ENCODE measurements at places on chromosomes 6 and 20.

GRCh38 chr6:148263010-148263409 is 79.6 kb upstream of the SASH1 start:
- DNase-seq, result no peak

- DNase-seq, result no peak
These were observed 233.9 kb upstream of the SYNDIG1 start for GRCh38 chr20:24235296-24236175.

DNA sequence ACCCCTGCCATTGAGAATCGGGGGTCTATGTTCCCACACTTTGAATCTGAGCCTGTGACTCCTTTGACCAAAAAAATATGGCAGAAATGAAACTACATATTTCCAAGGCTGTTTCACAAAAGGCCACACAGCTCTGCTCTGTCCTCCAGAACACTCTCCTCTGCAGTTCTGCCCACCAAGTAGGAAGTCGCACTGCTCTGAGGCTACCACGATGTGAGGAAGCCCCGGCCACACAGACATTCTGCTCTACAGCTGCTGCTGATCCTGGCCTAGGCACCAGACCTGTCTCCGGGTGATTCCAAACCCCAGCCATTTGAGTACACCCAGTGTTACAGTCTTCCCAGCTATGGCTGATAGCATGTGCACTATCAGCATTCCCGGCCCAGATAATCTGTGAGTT is 85.1 kb downstream of the LYRM4 start:
- no peak for DNase-seq

GRCh38 chr6:15864038-15864707 is 201.3 kb upstream of the DTNBP1 start:
- no peak for DNase-seq

DNA sequence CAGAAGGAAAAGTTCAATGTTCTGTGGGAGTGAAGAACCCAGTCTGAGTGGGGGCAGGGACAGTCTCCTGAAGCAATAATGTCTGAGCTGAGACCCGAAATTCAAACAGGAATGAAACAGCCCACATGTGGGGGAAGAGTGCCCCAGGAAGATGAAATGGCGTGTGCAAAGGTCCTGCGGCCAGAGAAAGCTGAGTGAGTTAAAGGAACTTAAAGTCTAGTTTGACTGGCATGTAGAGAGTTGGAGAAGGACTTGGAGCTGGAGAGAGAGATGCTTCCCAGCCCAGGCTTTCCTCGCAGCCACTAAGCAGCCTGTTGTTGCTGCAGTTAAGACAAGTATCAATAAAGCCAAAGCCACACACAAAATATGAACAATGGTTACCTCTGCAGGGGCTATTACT is 38.0 kb upstream of the MDGA1 start:
- no peak for DNase-seq

DNA sequence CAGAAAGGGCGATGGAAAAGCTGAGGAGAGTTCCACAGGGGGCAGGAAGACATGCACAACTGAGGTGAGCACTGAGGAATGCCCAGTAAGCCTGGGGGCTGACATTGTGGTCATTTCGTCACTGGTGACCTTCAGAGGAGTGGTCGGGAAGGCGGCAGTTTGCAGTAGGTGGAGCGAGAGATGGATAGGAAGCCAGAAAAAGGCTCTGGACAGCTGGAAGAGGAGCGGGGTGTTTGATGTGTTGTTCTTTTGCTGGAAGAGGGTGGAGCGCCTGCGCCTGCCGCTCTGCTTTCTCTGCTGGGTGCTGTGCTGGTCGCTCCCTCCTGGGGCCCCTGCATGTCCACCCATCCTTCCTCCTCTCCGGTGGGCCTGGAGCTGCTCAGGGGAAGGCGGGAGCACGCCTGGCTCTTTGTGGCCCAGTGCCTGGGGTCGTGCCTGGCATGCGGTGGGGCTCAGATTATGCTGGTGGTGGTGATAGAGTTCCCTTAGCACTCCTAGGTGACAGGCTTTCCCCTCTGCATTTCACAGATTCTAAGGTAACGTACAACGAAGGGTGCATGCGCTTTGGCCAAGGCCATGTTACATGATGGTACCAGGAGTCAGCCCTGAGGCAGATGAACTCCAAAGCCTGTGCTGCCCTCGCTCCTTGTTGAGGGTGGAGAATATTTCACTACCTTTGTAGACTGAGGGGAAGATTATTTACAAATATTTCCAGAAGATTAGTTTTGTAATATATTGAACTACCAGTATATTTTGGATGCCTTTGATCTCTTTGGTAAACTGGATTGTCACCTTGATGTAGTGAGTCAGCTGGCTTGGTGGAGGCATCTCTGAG is 20.9 kb downstream of the ARID1B start:
- no peak for DNase-seq

DNA sequence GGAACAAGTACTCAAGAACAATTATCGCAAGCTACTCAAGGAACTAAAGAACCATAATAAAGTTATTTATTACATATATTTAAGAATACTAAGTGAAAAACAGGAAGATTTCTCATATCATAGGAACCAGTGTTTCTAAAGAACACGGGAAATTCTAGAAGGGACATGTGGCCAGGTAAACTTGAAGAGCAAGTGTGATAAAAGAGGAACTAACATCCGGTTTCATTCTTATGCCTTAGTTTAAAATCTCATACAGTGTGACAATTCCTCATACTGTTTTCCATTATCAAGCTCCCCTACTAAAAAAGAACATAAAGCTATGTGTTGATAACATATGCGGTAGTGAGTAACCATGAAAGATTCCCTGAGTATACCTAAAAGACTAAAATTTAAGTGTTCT is 163.5 kb upstream of the SHLD1 start:
- DNase-seq, result no peak

DNA sequence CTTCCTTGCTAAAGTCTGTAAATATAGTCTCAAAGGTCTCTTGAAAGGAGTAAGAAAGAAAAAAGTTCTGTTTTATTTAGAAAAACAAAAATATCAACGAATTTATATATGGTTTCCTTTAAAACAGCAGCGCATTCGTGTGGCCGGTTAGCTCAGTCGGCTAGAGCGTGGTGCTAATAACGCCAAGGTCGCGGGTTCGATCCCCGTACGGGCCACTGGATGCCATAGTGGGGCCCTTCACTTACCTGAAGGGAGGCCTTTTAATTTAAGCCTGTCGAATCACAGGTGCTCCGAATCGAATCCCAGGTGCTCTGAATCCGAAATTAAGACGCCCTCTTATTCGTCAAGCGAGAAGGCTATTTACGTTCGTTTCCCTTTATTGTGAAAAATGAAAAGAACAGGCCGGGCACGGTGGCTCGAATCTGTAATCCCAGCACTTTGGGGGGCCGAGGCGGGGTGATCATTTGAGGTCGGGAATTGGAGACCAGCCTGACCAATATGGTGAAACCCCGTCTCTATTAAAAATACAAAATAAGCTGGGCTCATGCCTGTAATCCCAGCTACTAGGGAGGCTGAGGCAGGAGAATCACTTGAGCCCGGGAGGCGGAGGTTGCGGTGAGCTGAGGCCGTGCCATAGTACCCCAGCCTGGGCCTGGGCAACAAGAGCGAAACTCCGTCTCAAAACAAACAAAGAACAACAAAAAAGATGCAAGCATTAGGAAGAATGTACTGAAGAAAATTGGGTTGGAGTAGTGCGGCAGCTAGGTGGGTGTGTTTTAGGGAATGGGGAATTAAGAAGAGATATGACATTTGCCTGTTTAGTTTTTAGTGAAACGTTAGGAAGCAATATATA is 195.8 kb upstream of the ZNF184 start:
- DNase-seq, result peak; percentile 60

DNA sequence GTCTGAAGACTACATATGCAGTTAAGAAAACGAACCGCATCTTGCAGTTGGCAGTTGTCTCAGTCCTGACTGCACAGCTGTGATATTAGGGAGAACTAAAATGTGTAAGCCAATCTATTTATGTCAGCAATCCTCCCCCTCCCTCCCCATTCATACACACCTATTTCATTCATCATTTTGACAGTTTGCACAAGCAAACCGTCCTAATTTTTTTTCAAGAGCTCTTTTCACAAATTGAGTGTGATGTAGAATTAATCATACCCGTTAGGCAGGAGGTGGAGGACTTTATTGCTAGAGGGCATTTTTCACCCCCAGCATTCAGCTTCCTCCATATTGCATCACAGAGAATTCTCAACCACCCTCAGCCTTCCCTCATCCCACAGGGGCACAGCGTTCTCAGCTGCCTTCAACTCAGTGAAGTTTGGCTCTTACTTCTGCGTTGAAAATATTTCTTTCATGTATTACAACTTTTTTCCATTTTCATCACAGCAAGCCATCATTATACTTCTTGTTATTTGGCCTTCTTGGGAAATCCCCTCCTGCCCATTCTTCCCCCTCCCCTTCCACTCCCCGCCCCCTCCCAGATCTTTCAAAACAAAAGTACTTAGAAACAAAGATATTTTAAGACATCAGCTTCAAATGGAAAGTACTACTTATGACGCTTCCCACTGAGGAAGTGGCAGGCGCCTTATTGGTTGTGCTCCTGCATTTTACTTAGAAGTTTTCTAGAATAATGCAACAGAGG is 37.5 kb downstream of the NOX3 start:
- no peak for DNase-seq

GRCh38 chr6:101613556-101613955 is 220.0 kb downstream of the GRIK2 start:
- DNase-seq, result no peak

DNA sequence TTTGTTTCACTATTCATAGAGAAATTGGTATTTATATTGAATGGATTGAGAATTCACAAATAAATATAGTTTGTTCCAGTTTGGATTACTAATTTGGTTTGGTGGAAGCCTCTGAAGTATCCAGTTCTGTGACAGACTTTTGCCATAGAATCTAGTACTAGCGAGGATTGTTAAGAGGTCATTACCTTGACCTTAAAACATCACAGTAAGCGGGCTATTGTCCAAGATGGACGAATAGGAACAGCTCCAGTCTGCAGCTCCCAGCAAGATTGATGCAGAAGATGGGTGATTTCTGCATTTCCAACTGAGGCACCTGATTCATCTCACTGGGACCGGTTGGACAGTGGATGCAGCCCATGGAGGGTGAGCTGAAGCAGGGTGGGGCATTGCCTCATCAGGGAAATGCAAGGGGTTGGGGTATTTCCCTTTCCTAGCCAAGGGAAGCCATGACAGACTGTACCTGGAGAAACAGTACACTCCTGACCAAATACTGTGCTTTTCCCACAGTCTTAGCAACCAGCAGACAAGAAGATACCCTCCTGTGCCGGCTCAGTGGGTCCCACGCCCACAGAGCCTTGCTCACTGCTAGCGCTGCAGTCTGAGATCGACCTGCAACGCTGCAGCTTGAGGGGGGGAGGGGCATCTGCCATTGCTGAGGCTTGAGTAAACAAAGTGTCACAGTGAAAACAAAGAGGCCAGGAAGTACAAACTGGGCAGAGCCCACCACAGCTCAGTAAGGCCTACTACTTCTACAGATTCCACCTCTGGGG is 66.4 kb upstream of the NEDD9 start:
- DNase-seq, result no peak

GRCh38 chr6:7171119-7171518 is 63.4 kb downstream of the RREB1 start:
- DNase-seq, result no peak

DNA sequence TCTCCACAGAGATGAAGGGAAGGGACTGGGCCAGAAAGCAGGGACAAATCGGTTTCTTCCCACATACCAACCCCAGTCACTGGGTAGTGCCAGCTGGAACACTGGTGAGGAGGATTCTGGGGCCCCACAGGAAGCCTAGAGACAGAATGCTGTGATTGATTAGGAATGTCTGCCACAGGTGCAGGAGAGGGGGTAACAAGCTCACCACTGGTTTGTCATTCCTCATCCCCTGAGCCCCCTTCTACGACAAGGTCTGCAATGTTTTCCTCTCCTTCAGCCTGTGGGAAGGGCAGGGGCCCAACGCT is 89.8 kb downstream of the PREX1 start:
- DNase-seq, result no peak

DNA sequence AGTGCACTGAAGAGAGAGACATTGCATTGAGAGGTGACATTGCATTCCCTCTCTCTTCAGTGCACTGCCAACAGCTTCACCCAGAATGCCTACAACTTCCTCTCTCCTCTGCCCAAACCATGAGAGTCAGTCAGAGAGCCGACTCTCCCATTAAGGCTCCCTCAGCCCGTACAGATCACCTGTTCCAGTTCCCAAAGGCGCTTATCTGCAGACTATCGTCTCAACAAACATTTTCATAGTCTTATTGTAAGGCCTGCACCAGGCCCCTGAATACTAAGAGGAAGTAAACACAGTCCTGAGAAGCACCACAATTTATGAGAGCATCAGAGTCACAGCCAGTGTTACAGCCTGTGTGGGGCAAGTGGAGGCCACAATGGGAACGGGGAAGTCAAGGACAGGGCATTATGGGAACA is 53.7 kb downstream of the GFOD1 start:
- no peak for DNase-seq

- no peak for DNase-seq
These were observed 39.1 kb upstream of the PAK5 start for GRCh38 chr20:9877932-9878495.

DNA sequence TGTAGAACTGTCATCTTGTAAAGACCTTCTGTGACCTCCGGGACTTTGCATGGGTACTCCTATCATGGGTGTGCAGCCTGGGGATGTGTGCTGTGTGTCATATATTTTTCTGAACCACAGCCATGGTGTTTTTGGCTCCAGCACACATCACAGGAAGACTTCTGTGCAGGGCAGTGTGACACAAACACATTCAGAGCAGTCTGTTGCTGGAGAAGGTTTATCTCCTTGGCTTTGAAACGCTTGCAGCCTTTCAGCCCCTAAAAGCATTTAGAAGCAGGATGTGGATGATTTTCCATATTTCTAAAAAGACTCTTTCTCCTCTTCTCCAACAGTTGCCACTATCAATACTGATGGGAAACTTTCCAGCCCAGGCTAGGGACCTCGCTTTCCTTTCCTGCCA is 221.6 kb upstream of the FOXA2 start:
- no peak for DNase-seq

DNA sequence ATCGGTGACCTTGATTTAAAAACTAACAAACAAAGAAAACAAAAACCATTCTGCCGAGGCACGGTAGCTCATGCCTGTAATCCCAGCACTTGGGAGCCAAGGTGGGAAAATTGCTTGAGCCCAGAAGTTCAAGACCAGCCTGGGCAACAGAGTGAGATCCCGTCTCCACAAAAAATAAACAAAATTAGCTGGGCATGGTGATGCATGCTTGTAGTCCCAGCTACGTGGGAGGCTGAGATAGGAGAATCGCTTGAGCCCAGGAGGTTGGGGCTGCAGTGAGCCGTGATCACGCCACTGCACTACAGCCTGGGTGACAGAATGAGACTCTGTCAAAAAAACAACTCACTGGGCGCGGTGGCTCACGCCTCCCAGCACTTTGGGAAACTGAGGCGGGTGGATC is 48.2 kb upstream of the TFAP2A start:
- DNase-seq, result no peak

DNA sequence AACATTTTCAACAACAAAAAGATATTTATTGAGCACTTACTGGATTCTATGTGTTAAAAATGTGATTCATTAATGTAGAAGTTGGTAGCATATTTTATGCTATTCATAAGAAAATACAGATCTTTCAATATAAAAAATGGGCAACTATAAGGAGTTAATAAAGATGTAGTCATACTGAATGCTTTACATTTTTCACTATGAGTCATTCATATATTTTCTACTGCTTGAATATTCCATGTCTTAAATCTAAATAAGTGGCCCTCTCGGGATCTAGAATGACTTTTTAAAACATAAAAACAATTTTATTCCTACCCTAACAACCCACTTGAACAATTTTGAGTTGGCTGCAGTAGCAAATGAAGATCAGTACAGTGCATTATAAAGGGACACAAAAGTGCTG is 362.1 kb downstream of the PHF3 start:
- DNase-seq, result no peak
